Activated CD8-positive, alpha-beta memory T cell treated with anti-CD3 and anti-CD28 coated beads for 36 hours (primary cell): ENCODE measurements at places on chromosomes 2 and 18. TPM values are rescaled to one million over a fixed set of nuclear protein-coding genes. Genes with fewer than 3 reads are reported as not detected.

Gene B3GNT7
- 0.27 TPM for total RNA-seq

Gene CYP27A1
- not detected for total RNA-seq

Gene IL36A
- not detected for total RNA-seq

Gene ASB18
- not detected for total RNA-seq

Gene B4GALT6
- total RNA-seq, result 4.3 TPM

Gene DPYSL5
- total RNA-seq, result not detected

Gene SCTR
- total RNA-seq, result not detected

Gene OSBPL6
- total RNA-seq, result 2.7 TPM
